ENCODE measurements at places on chromosomes 4 and X.
A peak's percentile ranks its signal among the peaks of the same experiment; 100 is the strongest.

DNA sequence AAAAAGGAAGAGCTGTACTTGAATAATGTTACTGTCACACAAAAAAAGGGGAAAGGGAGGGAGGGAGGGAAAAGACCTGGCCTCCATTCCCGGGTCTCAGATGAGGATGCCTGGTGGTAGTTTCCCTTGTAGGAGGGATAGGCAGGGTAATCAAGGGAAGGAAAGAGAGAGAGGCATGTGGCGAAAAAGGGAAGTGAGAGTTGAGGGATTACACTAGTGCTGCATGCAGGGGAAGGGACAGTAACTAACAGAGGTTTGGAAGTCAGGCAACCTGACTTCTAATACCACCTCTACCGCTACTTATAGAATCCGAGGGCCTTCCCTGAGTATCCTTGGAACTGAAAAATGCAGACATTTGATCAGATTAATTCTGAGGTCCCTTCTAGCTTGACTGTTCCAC, 821.7 kb upstream of the FTHL17 start:
- DNase-seq = no peak

DNA sequence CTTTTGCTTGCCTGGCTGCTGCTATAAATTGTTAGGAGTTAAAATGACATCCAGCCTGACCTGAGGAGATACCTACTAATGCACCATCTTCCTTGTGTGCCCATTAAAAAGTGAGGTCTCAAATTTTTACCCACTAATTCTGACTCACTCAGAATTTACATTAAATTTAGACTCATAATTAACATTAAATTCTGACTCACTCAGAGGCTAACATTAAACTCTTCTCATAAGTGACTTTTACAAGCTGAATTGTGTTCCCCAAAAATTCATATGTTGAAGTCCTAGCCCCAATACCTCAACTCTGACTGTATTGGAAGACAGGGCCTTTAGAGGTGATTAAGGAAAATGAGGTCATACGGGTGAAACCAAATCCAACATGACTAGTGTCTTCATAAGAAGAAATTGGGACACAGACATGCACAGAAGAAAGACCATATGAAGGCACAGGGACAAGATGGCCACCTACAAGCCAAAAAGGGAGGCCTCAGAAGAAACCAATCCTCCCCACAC, 11.8 kb downstream of the CASP6 start:
- DNase-seq = no peak

DNA sequence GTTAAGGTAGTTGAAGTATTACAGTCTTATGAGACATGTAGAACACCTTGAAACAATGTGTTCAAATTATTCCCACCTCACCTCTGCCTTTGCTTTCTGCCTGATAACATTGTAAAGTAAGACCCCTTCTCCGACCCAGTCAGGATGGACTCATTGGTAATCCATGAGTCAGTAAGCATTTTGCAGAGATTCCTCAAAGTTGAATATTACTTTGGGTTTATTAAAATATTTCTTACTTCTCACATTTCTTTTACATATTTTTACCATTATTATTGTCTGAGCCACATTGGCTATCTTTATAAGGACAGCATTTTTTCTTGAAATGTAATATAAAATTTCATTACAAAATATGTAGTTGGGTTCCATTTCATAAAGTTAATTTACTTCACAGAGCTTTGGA, 201.6 kb downstream of the BMPR1B start:
- no peak for DNase-seq

DNA sequence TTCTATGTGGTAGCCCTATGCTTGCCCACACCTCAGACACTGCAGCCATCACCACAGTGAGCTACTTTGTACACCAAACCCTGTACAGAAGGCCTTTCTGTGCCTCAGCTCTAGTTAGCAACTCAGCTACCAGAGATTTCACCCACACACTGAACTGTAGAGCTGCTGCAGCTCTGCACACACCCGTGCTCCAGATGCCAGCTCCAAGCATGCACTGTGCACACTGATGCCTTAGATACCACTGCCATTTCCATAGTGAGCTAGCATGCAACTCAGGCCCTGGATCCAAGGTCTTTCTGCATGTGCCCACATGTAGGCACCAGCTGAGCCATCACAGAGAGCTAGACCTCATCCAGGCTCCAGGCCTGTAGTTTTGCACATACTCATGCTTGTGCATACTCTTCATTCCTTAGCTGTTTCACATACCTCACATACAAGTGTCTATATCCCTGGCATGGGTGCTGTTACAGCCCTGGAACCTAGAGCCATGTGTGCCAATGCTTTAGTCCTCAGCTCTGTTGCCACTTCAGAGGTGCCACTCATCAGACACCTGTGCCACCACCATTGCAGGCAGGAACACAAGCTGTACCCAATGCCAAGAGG, 423.5 kb upstream of the NDST3 start:
- DNase-seq = peak; percentile 58

DNA sequence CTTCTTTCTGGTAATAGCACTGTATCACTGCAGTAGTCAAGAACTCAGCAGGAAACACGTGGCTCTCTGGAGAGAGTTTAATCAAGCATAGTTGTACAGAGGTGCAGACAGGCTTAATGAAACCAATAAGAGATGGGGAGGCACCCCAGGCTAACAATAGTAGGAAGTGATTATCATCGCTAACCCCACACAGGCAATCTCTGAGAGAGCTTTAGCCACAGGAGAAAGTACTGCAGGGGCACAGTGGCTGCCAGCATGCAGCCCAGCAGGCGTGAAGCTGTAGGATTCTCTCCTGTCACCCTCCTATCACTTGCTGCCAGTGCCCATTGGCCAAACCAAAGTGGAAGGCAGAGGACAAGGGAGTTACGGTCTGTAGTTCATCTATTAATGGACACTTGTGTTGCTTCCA, 450.0 kb upstream of the RASGEF1B start:
- peak; percentile 26 for DNase-seq

DNA sequence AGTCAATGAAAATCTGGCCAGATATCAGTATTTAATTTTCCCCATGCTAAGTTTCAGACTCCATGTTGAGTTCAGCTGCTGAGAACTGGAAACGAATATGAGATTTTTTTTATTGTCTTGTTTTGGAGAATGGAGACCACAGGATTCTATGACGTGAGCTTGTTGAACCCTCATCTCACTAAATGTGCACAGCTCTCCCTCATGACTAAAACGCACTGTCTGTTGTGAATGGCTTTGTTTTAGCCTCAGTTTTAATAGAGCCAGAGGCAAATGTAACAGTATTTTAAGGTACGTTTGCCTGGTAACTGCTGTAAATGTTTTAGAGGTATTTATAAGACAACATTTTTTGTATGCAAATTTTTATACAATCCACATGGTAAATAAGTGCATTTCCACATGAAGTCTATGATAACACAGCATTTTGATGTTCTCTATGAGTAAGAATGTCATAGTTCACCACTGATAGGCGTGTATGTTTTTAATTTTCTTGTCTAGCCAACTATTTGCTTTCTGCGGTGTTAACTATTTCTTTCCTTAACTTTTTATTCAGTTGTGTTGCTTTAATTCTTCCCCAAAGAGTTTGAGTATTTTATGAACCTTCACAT, 1159.3 kb upstream of the TENM3 start:
- DNase-seq = no peak

- no peak for DNase-seq
These were observed 305.5 kb upstream of the EMCN start for GRCh38 chr4:100823066-100823992.

DNA sequence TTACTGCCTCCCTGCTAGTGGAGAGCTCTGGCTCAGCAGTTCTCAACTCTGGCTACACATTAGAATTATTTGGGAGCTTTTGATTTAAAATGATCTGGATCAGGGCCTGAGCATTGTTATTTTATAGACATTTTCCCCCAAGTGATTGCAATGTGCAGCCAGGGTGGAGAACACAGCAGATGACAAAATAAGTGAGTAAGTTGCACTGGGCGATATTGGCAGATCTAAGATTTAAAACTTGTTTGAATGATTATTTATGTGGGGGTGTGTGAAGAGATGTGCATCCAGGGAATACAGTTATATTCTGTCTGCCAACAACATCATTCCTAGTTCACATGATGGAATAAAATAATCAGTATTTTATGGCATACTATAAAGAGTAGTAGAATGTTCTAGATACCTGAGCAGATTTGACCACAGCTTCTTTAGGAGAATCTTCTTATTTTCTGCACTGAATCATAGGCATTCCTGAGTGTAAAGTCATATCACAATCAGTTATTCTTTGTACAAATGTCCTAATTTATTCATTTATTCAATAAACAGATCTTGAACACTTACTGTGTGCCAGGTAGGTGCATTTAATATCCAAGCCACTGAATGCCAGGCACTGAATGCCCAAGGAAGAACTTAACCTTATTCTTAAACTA, 123.9 kb downstream of the UCHL1 start:
- DNase-seq = no peak

DNA sequence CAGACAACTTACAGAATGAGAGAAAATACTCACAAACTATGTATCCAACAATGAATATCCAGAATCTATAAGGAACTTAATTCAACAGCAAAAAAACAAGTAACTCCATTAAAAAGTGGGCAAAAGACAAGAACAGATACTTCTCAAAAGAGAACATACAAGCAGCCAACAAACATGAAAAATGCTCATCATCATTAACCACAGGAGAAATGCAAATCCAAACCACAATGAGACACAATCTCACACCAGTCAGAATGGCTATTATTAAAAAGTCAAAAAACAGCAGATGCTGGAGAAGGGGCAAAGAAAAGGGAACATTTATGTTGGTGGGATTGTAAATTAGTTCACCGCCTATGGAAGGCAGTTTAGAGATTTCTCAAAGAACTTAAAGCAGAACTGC, 150.3 kb downstream of the FGF16 start:
- no peak for DNase-seq

GRCh38 chr4:53804719-53805118, 213.4 kb upstream of the LNX1 start:
- DNase-seq = peak; percentile 53

DNA sequence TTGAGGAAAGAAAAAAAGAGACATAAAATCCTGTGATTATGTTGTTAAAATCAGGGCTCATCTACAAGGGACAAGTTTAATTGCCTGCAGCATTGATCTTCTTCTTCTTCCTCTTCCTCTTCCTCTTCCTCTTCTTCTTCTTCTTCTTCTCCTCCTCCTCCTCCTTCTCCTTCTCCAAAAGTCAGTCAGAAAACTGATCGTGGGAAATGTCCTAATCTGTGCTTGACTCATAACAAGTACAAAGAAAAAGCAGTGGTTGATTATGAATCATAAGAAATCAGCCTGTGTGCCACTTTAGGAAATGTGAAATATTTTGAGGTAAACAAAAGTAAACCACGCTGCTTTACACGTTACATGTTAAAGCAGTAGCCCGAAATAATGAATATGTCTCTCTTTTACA, 2.7 kb upstream of the ATP10D start:
- DNase-seq = no peak

DNA sequence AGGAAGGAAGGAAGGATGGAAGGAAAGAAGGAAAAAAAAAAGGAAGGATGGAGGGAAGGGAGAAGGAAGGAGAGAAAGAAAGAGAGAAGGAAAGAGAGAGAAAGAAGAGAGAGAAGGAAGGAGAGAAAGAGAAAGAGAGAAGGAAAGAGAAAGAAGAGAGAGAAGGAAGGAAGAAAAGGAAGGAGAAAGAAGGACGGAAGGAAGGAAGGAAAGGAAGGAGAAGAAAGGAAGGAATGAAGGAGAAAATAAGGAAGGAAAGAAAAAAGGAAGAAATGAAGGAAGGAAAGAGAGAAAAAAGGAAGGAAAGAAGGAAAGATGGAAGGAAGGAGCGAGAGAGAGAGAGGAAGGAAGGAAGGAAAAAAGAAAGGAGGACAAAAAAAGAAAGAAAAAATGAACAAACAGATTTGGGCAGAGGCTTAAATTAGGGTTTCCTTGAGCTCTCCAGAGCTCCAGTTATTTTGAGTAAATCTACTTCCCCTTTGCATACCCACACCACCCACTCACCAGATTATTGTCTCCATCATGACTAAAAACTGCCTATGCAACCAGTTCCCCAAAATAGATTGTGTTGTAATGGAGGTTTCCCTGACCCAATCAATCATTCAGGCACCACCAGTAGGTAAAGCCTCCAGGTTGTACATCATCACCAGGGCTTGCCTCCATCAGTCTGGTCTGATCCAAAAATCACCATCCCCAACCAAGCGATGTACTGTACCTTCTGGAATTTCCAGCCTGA, 1722.9 kb upstream of the PCDH10 start:
- DNase-seq = no peak

- DNase-seq = peak; percentile 53
These were observed 19.1 kb downstream of the MTNR1A start for GRCh38 chr4:186536285-186536684.
